SW 1271 (cell line): ENCODE measurements at places on chromosomes 3 and 15.

- peak; percentile 46 for DNase-seq
These were observed 80.8 kb downstream of the RARB start for GRCh38 chr3:25508901-25509300.

GRCh38 chr3:190036631-190037030 lies 84.1 kb downstream of the P3H2 start:
- DNase-seq: no peak

GRCh38 chr15:99409097-99409473 lies 156.7 kb upstream of the MEF2A start:
- peak; percentile 13 for DNase-seq

- DNase-seq: no peak
These were observed 29.2 kb downstream of the APH1B start for GRCh38 chr15:63306492-63307073.

- DNase-seq: no peak
These were observed 260.2 kb upstream of the NAALADL2 start for GRCh38 chr3:174598885-174599439.

GRCh38 chr3:99505200-99505599 lies 133.2 kb upstream of the COL8A1 start:
- no peak for DNase-seq

DNA sequence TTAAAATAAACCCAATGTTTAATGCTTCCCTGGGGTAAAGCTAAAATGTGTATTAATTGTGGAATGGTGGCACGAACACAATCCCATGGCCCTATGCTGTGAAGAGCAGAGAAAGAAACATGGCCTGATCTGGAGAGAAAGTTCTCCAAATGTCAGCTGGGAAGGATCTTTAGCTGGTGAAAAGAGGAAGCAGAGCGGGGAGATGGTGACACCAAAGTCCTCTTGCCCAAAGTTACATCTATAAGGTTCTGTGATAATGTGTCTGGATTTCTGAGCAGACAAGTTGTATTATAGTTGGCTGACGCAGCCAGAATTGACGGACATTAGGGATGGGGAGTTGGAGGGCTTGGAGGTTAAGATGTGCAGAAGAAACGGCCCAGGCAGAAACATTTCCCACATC lies 196.2 kb downstream of the CHST2 start:
- DNase-seq: no peak

GRCh38 chr3:167346171-167346570 lies 33.9 kb downstream of the ZBBX start:
- DNase-seq: no peak

DNA sequence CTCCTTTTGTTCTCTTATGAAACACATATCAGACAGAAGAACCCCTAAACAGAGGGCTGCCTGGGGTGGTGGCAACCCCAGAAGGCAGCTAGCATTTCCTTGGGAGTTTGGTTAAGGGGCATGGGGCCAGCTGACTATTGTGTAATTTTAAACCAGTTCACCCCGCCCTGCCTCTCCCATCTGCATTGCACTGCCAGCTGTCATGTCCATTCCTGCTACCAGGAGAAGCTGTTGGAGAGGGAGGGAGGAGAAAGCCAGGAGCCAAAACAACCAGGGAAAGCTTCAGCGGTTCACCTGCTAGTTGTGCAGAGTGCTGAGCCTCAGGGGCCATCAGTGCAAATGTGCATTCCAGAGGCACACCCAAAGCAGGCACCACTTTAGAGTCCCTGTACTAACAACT lies 47.6 kb upstream of the ATP1B3 start:
- no peak for DNase-seq

DNA sequence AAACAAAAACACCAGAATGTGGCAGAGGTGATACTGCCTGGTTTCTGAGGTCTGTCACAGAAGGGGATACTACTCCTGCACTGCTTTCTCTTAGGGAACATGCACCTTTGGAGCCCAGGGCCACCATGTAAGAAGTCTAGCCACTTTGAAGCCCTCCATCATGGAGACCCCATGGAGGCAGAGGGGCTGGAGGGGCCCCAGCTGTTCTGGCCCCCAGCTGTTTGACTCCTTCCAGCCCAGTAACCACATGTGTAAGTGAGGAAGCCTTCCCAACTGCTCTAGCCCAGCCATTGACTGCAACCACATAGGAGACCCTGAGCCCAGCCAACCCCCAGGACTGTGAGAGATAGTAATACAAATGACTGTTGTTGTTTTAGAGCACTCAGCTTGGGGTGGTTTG lies 9.0 kb upstream of the IGDCC4 start:
- no peak for DNase-seq

GRCh38 chr3:55244247-55244646 lies 242.9 kb downstream of the WNT5A start:
- no peak for DNase-seq

DNA sequence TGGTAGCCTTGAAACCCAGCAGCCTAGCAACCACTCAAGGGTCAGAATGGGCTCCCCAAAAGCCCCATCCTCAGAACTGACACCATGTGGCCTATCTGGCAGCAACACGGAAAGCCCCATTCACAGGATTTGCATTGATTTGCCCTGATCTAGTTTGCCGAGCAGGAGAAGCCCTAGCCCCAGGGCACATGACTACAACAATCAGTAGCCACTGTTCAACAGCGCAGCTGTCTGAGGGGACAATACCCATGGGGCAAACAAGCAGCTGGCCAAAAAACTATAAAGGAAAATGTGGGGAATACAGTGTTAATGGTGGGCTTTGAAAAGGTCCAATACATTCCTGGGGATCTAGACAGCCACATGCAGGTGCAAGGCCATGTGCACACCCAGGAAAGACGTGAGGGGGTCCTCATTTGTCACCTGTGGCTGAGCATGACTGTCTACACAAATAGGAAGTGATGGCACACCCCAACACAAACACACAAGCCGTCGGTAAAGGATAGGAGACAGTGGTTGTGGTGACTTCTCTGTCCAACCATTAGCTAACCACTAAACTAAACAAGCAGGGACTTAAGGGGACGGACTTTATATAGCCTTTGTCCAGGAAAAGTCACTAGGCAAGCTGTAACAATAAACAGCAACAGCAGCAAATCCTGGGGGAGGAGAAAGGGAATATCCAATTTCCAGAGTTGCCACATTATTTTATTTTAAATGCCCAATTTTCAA lies 113.7 kb downstream of the LRIG1 start:
- DNase-seq: no peak

DNA sequence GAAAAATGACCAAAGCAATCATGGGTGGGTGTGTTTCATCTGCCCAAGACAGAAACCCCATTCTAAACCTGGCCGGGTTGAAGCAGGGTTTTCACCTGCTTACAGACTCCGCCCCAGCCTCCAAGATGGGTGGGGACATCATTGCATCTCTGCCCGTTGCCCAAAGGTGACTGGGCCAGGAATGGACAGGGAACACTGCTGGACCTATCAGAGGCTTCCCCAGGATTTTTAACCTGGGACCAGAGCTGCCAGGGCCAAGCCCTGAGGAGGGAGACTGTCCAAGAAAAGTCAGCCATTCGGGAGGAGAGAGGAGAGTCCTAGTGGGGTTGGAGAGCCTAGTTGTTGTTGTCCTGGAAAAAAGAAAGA lies 109.7 kb upstream of the ALDH1A3 start:
- DNase-seq: no peak

- DNase-seq: no peak
These were observed 1077.4 kb downstream of the EPHA3 start for GRCh38 chr3:90184861-90185260.

DNA sequence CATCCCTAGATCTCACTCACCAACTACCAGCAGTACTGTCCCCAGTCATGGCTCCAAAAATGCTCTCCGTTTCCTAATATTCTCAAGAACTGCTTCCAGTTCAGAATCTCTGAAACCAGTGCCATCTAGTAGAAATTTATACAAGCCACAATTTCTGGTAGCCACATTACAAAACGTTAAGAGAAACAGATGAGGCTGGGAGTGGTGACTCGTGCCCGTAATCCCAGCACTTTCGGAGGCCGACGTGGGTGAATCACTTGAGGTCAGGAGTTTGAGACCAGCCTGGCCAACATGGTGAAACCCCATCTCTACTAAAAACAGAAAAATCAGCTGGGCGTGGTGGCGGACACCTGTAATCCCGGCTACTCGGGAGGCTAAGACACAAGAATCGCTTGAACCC lies 78.4 kb upstream of the RAD18 start:
- no peak for DNase-seq

DNA sequence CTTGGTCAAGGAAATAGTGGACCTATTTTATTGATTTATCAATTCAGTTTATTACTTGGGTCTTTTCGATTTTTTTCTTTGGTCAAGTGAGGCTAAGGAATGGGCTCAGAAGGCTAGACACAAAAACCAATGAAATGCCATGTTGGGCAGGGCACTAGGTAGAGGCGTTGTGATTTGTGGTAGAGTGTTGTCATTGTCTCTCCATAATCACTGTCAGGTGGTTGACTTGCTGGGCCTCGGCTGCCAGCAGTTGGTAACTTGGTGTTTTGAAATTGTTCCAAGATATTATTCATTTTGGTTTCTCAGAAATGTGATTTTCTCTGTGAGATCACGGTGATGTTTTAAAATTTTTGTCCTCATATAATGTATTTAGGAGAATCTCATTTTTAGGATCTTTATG lies 173.6 kb downstream of the KLHL25 start:
- no peak for DNase-seq

- DNase-seq: no peak
These were observed 405.9 kb downstream of the SOX2 start for GRCh38 chr3:182117583-182117982.

DNA sequence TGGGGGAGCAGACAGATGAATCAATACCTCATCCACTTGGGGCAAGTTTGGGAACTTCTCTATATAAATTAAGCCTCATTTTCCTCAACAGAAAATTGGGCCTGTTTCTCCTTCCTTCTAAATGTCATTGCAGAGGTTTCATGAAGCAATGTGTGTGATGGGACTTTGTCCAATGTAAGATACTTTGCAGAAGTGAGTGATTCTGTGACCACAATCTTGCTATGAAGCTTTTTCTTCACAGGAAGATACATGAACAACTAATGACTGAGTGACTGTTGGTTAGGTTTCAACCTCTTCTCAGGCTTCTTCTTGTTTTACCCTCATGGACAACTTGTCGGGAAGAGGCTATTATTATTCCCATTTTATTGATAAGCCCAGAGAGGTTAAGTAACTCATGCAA lies 11.0 kb downstream of the TMEM45A start:
- DNase-seq: no peak

- DNase-seq: peak; percentile 7
These were observed 32.9 kb downstream of the SEMA6D start for GRCh38 chr15:47750030-47750739.

DNA sequence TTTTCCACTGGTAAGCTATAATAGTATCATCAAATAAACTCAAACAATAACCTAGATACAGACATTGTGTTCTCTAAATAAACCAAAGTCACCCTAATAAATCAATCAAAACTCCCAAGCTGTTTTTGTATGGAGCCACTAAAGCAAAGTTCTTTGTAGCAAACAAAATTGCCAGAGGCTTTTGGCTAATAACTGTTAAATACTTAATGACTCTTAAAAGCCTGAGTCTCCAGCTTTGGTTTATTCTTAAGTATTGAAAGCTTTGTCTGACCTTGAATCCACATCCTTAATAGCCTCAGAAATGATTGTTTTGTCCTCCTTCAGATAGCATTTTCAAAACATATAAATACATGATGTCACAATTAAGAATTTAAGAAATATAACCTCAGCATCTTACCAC lies 725.3 kb downstream of the SI start:
- no peak for DNase-seq

DNA sequence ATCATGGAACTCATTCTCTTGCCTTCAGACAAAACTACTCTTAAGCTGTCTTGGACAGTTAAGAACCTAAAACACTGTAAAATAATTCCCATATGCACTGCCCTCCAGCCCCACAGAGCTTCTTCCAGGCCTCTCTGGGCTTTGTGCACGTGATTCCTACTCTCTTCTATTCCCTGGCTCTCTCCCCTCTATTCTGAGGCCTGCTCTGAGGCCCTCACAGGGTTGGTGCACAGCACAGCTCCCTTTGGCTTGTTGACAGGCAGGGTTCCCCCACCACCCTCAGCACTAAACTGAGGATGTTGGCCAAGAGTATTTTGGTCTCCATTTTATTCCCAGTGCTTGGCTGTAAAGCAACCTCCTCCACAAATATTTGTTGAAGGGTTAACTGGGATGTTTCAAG lies 13.5 kb downstream of the MRPL46 start:
- DNase-seq: no peak

GRCh38 chr3:71119171-71119570 lies 464.4 kb downstream of the FOXP1 start:
- no peak for DNase-seq

GRCh38 chr3:31924610-31925270 lies 56.3 kb downstream of the OSBPL10 start:
- no peak for DNase-seq

GRCh38 chr15:63601704-63602185 lies 4.6 kb downstream of the FBXL22 start:
- no peak for DNase-seq

DNA sequence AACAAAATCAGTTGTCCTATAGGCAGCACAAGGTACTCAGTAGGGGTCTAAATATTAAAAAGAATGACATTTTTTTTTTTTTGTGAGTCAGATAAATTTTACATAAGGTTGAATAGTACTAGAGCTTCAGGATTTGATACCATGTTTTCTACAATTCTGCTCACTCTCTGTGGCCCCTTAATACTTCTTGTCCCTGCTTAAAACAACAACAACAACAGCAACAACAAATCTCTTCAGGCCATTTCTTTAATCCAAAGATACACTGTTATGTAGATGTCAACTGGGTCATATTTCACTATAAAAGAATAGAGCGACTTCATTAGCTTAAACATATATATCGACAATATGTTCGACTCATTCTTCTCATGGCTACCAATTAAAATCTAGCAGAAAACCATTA lies 3.0 kb downstream of the IL5RA start:
- no peak for DNase-seq

- DNase-seq: no peak
These were observed 88.0 kb downstream of the OSBPL10 start for GRCh38 chr3:31892916-31893573.

DNA sequence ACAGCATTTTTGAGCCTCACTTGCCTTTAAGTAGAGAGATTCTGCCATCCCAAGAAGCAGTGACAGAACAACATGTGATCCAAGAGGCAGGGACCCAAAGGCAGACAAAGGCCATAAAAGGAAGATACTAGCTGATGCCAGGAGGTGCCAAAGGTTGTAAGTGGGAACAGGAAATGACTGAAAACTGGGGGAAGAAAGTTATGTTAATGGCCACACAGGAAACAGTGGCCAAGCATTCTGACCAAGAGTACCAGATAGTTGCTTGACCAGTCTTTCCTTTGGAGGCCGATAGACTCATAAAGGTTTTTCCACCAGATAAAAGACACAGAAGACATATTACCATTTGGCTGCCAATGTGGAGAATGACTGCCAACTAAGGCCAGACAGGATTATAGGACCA lies 274.5 kb upstream of the PEX5L start:
- no peak for DNase-seq

GRCh38 chr3:38720465-38720864 lies 71.0 kb upstream of the SCN5A start:
- DNase-seq: no peak
